NCI-H510A (cell line): ENCODE measurements at places on chromosomes 6 and 20.

DNA sequence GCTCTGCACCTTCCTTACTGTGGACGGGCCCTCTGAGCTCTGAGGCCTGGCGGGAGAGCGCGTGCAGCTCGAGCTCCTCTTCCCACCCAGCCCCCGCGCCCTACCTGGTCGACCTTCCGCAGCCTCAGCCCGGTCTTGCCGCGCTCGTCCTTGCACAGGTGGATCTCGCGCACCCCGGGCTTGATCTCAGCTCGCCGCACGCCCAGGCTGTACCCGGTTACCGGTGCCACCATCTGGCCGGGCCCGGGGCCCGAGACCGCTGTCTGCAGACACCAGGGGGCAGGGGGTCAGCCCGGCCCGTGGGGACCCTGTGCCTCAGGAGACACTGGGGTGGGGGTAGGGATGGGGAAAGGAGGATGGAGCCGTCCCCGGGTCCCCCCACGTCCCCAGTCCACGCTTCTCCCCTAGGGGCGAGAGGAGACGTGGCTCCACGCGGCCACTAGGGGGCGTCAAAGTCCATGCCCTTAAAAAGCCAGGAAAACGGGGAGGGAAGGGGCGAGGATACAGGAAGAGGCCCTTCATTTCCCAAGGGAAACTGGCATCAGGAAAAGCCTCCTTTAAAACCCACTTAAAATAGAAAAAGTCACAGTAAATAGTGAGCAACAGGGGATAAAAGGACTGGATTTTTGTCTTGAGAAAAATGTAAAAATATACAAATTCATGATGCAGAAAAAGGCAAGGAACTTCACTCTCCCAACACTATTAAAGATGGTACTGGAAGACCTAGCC, 15.5 kb downstream of the SDCBP2 start:
- DNase-seq = peak; percentile 48

DNA sequence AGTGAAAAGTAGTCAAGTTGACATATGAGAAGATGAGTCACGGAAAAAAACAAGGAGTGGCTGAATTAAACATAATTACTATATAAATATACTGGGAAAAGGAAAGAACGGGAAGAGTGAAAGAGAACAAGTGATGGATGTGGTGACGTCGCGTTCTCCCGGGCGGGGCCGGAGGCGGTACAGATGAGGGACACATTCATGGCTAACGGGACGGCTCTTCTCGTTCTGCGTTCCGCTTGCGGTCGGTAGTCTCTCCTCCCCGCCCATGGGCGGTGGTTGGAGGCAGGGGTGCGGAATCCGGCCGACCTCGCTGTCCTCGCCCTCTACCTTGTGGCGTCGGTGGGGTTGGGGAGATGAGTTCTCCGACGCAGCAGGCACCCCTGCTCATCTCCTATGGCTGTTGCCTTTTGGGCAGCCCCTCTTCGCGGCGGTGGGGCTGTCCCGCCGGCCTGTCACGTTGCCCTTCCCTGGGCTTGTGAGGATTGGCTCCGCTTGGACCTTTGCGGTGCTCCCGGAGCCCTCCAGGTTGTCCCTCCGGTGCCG, 22.5 kb downstream of the HLA-G start:
- no peak for DNase-seq

- DNase-seq = no peak
Measured at GRCh38 chr20:44073675-44074071, 113.3 kb downstream of the JPH2 start.

- DNase-seq = no peak
Measured at GRCh38 chr6:26342106-26343004, 22.6 kb upstream of the BTN3A2 start.

DNA sequence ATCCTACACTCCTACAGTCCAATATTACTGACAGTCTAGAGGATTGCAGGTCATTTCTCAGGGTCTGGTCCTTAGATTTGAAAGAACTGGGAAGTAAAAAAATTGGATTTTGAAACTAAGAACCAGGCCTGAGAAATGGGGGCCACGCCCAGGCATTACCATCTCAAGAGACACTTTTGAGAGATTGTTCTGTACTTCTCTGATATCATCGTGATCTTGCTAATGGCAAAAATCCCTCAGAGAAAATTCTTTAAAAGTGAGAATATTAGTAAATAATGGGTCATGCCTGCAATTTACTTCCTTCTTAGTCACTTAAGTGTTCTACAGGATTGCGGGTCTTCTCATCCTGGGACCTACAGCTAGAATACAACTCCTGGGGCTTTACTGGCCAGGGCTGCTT, 42.0 kb upstream of the HIVEP1 start:
- no peak for DNase-seq
